ENCODE measurements at places on chromosomes 6 and 20.

GRCh38 chr6:30047220-30047619 is 13.8 kb upstream of the POLR1H start:
- DNase-seq: no peak

- DNase-seq: no peak
Measured at GRCh38 chr6:168555618-168556273, 114.8 kb downstream of the SMOC2 start.

DNA sequence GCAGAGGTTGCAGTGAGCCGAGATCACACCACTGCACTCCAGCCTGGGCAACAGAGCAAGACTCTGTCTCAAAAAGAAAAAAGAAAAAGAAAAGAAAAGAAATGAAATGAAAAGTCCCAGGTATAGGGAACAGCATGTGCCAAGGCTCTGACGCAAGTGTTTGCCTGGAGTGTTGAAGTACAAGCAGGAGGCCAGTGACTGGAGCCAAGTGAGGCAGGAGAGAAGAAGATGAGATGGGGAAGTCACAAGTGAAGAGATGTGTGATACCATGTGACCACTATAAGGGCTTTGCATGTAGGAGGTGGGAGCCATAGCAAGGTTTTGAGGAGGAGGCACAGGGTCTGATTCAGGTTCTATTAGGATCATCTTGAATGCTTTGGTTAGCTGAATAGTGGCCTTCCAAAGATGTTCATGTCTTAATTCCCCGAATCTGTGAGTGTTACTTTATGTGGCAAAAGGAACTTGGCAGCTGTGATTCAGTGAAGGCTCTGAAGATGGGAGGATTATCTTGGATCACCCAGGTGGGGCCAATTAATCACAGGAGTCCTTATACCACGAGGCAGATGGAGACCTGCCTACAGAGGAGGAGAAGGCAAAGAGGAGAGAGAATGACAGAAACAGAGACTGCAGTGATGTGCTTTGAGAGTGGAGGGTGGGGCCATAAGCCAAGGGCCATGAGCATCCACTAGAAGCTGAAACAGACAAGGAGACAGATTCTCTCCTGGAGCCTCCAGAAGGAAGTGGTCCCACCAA is 91.1 kb upstream of the PTPN1 start:
- no peak for DNase-seq

DNA sequence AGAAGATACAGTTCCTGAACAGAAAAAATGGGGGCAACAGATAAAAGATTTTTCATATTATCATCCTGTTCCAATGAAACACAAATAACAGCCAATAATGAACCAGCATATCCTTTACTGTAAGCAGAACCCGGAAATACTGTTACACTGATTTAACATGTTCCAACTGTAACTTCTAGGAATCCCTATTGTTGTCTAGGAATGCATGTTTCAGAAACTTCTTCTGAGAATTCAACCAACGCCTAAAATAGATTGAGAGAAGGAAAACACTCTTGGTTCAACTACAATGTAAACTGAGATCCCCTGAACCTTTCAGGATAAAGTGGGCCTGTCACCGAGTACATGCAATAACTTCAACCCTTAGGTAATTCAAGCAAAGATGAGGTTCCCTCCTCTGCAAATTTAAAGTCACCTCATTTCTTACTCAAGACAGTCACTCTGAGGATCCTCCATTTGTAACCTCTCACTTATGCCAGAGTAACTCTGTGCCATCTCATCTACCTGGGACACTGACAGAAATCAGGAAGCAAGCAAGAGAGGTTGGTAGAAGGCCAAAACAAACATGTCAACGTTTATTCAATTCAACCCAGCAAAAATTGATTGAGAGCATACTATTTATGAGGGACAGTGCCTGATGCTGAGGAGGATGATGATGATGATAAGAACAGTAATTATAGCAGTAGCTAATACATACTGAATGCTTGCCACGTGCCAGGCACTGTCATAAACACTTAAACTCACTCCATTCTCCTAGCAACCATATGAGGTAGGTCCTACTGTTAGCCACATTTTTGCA is 14.1 kb downstream of the UBE3D start:
- DNase-seq: no peak

DNA sequence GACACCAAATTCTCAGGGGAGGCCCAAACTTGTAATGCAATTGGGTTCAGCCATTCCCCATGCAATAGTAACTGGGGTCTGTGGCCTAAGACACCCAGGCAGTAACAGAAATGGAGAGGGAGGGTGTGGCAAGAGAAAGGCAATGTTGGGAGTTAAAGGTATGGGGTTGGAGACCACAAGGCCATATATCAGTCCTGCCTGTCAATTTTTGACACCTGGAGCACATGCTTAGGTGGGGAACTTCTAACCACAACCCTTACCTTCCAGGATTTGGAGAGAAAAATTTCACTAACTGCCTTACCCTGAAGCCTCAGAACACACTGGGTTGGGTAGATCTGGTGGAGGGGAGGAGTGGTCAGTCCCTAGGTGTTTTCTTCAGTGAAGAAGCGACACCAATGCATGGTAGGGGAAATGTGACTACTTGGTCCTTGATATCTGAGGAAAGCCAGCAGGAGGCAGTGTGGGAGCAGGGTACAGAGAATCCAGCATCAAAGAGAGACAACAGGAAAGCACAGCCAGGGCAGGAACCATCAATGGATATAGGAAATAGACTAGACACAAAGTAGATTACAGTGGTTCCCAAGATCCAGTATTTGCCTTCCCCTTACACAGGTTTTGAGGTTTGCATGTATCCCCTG is 6.8 kb upstream of the USP49 start:
- no peak for DNase-seq

DNA sequence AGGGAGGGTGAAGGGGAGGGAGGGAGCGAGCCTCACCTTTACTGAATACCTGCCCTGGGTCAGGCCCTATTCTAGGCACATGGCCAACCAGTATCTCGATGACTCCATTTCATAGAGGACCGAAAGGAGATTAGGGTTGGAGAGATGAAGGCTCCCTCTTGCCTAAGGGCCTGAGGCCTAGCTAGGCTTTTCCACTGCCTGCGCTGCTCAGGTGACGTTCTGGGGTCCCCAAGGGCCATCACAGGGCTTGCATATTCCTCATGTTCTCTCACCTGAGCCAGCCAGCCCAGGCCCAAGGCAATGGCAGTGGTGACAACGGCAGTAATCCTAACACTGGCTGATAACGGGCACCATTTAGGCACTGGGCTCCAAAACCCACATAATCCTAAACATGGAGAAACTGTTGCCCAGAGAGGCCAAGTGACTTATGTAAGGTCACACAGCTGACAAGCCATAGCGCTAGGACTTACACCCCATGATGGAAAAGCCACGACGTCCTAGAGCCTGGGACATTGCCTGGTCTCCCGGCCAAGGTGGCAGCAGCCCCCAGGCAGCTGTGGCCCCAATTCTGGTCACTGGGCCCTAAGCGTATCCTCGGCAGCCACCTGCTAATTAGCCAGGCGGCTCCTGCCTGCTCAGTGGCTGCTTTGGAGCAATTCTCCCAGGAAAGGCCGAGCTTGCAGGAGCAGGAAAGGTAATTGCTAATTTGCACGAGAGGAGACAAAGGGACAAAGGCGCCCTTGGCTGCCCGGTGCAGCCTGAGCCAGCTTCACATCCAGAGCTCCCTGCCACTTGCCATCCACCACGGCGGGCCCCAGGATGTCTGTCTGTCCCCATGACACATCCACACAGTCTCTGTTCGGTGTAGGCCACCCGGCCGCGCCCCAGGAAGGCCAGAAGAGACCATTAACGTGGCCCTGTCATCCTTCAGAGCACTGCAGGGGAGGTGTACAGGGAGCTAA is 21.5 kb downstream of the NOL4L start:
- DNase-seq: no peak

DNA sequence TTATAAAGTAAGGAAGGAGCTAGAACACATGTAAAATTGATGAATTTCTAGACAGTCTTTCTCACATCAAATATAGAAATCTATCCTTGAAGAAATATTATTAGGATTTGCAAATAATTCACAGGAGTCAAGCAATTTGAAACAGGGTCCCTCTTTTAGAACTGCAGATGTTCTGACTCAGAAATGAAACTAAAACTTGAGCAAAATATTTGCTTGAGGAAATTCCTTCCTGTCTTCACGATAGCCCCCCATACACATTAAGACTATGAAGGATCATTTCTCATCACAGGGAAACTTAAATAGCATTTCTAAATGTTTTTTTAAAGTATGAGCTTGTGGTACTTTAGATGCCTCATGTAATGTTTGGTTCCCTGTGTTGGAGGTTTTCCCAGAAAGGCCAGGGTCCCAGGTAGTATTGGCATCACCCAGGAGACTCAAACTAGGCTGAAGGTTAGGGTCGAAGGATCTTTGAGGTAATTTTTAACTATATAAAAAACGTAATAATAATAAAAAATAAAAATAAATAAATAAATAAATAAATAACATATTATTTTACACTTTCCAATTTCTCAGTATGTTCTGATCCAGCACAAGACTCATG is 144.0 kb upstream of the TBX18 start:
- no peak for DNase-seq

GRCh38 chr20:63027221-63027921 is 20.6 kb upstream of the BHLHE23 start:
- no peak for DNase-seq

DNA sequence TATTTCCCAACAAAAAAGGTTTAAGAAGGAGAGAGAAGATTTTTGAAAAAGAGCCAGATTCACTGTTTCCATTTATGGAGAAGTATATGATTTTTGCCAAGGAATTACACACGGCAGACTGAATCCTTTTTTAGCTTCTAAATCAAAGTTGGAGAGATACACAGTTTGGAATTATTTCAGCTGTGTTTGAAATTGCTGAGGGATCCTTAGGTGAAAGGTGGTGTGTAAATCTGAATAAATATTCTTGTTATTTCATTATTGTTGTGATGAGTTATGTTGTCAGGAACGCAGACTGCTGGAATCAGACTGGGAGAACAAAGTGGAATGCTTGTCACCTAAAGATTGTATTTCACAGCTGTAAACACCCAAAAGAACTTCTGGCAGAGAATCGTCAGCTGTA is 168.5 kb upstream of the AKIRIN2 start:
- DNase-seq: no peak

DNA sequence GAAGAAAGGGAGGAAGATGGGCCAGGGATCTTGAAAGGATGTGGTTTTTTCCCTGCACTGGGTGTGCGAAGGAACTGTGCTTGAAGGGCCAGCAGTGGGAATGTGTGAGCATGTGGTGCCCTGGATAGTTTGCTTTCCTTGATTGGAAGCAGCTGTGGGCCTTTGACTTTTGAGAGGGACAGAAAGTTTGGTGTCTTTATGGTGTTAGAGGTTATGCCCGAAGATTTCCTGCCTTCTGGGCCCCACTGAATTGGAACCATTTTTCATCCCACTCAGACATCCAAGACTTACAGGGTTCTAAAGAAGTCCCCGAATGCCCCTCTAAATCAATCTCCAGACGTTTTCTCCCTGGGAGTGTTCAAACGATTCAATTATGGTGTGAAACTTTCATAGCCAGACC is 23.5 kb upstream of the EDN3 start:
- no peak for DNase-seq

DNA sequence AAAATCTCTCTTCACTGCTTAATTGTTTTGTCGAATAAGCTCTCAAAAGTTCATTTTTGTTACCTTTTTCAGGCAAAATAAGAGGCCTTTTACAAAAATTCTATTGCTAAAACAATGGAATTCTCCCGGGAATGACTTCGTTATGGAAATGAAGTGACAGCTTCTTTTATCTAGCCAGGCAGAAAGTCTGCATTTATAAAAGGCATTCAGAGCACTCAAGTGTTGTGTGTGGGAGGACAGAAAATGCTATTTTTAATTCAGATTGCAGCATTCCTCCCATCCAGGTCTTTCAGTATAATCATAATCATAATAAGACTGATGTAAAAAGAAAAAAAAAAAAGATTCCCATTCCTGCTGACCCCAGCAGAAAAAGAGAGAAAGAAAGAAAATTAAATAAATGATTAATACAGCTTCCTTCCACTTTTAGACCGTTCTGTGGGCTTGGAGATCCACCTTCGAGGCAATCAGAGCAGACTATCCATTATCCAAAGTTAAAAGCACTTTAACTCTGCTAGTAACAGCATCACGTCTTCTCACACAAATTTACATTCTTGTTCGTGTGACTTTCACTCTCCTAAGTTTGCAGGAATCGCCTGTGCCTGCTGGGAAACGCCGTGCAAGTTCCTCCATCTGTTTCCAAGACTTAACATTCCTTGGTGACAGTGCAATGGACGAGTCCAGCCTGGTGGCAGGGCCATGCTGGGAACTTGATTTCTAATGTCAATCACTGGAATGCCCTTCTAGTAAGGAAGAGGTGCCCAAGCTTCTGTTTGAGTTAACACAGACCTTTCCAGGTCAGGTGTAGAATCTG is 258.8 kb downstream of the GMPR start:
- no peak for DNase-seq

All from retinal pigment epithelial cell (primary cell).